ENCODE measurements at places on chromosomes 6 and 20. TPM values are rescaled to one million over a fixed set of nuclear protein-coding genes. Genes with fewer than 3 reads are reported as not detected.
A peak's percentile ranks its signal among the peaks of the same experiment; 100 is the strongest.

KIF25 gene
- total RNA-seq: 0.22 TPM

DNA sequence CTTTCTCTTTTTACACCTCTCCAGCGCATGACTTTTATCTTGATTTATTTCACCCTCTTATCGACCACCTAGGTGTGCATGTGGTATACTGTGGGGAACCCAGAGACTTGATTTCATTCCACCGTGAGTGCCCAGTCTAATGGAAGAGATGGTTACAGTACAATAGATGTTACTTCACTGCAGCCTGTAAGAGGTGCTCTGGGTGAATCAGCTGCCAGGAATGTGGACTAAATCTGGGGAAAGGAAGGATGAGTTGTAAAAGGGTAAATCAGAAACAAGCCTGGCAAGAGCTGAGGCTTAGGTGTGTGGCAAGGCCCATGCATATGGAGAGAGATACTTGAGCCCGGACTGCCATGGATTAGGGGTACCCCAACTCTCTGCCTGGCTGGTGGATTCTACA lies 7.4 kb downstream of the STK35 start:
- no peaks in the 10 kb centered on the region for H3K27me3 ChIP-seq
- peaks cover 100% of the 10 kb centered on the region for H3K4me1 ChIP-seq
- H3K36me3 ChIP-seq: peaks cover 7% of the 10 kb centered on the region
- DNase-seq: no peak
- peak overlapping the region; percentile 99 for H3K27ac ChIP-seq

- H3K4me1 ChIP-seq: no peaks in the 10 kb centered on the region
- no peaks in the 10 kb centered on the region for H3K36me3 ChIP-seq
- no peak overlapping the region for H3K27ac ChIP-seq
- DNase-seq: no peak
- no peaks in the 10 kb centered on the region for H3K27me3 ChIP-seq
These were observed 82.1 kb downstream of the RFPL4B start for GRCh38 chr6:112429226-112429625.

- no peaks in the 10 kb centered on the region for H3K27me3 ChIP-seq
- H3K4me1 ChIP-seq: no peaks in the 10 kb centered on the region
- no peak overlapping the region for H3K4me3 ChIP-seq
- H3K36me3 ChIP-seq: no peaks in the 10 kb centered on the region
- no peak for DNase-seq
These were observed 48.0 kb upstream of the KIF13A start for GRCh38 chr6:18035330-18035854.

DNA sequence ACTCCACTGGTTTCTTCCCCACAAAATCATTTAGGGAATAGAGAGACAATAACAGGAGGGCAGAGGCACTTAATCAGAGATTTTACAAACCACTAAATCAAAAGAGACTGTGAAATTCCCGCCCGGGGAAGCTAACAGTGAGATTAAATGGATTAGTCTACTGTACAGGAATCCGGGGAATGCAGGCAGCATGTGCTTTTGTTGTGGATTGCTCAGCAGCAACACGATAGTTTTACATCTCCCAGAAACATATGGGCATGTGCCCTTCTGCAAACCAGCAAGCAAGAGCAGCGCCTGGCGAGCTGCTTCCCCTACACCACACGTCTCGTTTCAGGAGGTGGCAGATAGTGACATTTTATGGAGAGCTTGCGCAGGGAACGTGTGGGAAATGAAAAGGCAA lies 382.3 kb downstream of the CD83 start:
- DNase-seq: no peak
- no peak overlapping the region for H3K4me3 ChIP-seq
- no peaks in the 10 kb centered on the region for H3K27me3 ChIP-seq
- H3K27ac ChIP-seq: no peak overlapping the region

DNA sequence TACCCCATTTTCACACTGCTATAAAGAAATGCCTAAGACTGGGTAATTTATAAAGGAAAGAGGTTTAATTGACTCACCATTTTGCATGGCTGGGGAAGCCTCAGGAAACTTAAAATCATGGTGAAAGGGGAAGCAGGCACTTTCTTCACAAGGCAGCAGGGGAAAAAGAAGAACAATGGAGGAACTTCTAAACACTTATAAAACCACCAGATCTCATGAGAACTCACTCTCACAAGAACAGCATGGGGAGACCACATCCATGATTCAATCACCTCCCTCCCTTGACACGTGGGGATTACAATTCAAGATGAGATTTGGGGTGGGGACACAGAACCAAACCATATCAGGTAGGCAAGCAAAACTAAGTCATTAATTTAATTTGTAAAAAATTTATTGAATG lies 343.2 kb downstream of the FRK start:
- H3K4me3 ChIP-seq: no peak overlapping the region
- H3K4me1 ChIP-seq: no peaks in the 10 kb centered on the region
- no peaks in the 10 kb centered on the region for H3K36me3 ChIP-seq
